ENCODE measurements at places on chromosomes 3 and 15.

DNA sequence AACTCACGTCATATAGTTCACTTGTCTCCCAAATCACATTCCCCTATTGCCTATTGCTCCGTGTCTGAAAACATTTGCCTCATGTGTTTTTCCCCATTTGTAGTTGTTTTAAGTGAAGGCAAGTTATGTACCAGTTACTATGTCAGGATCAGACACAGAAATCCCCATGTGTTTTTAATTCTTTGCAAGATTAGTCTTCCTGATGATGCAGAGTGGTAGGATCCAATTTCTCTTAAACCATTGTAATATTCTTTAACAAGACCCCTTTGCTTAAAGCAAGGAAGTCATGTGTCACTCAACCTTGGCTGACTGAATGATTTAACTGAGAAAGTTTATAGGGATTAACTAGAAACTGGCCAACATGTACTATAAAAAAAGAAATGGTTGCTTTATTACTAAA, 164.4 kb downstream of the OPA1 start:
- no peak for DNase-seq

DNA sequence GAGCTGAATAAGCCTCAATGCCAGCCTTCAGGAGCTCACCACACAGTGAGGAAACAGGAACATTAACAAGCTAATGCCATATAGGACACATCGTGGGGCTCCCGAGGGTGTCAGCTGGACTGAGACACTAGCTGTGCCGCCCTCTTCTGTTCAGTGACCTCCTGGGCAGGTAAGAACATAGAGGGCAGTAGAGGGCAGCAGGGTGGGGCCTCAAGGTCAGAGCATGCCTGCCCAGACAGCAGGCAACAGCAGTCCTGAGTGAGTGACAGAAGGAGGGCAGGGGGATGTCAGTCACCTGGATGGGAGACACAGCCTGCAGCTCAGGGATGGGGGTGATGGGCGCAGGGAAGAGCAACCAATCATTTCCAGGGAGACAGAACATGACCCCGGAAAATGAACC, 15.5 kb downstream of the NTRK3 start:
- no peak for DNase-seq

- no peak for DNase-seq
Observed at GRCh38 chr15:48084759-48085590, 35.8 kb upstream of the SLC24A5 start.

GRCh38 chr3:131221731-131222130, 159.8 kb upstream of the NUDT16 start:
- no peak for DNase-seq

- no peak for DNase-seq
Observed at GRCh38 chr15:93848076-93848475, 383.3 kb upstream of the MCTP2 start.

DNA sequence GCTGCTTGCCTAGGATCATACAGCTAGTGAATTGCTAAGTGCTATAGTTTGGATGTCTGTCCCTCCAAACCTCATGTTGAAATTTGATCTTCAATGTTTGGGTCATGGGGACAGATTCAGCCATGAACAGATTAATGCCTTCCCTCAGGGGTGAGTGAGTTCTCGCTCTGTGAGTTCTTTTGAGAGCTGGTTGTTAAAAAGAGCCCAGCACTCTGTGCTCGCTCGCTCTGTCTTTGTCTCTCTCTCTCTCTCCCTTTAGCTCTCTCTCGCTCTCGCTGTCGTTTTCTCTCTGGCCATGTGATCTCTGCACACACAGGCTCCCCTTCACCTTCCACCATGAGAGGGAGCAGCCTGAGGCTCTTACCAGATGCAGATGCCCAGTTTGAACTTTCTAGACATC, 14.9 kb downstream of the TRH start:
- DNase-seq = no peak

DNA sequence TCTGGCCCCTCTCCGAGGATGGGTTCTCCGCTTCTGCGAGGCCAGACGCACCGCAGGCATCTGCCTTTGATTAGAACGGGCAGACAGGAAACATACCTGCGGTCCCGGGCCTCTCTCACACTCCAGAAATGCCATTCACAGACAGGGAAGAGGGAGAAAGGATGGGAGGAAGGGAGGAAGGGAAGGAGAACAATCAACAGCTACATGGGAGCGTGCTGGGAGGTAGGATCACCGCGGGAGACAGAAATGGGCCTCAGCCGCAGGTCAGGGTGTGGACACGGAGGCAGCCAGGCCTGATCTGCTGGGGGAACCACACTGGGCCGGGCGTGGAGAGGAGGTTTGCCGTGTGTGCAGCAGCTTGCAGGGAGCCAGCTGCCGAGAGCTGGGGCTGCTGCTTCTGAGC, 90.7 kb upstream of the RGMA start:
- DNase-seq = no peak

DNA sequence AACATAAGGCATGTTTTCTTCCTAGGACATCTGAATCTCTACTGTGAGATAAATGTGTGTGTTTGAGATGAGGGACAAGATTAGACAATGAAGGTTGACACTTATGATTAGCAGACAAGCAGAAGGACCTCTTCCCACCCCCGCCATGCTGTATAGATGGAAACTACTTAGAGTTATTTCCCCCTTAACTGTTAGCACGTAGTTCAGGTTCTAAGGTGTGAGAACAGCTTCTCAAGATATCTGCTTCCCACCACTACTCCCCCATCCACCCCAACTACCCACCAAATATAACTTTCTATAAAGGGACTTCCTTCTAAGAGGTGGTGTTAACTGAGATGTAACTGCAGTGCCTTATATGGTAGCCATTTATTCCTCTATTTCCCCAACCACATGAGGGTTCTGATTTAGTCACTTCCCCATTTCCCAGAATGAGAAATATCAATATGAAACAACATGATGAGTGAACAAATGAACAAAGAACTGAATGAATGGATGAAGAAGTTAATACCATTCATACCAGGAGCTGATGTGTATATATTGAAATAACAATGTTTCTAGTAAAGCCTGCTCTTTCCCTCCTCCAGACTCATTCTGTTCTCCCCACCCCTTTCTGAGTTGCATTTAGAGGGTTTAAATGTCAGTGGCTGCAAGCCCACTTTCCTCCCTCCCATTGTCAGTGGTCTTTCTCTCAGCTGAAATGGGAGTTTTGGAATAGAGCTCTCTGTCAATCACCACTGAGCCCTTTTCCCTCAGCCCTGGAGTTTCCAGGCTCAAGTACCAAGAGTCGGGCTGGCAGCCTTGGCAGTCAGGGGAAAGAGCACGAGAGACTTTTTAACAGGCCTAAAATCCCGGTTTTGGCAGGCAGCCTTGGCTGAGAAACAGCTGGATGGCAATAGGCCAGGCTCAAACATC, 7.7 kb upstream of the RFTN1 start:
- DNase-seq = no peak

GRCh38 chr15:38482572-38482971, 28.6 kb downstream of the FAM98B start:
- no peak for DNase-seq

DNA sequence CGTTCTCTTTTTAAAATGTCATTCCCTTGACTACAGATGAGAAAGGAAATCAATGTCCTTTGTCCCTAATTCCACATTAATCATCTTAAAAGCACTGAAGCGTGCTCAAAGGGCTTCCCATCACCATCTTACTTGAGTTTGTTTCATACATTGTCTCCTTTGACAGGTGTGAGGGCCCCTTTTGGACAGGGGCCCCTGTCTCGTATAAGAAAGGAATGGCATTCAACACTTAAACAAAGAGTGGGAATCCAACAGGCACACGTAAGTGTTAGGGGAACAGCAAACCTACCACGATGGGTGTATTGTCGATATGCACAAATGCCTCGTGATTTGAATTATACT, 5.0 kb downstream of the SSUH2 start:
- no peak for DNase-seq

- DNase-seq = no peak
Observed at GRCh38 chr15:82937712-82938058, 14.8 kb downstream of the HOMER2 start.

DNA sequence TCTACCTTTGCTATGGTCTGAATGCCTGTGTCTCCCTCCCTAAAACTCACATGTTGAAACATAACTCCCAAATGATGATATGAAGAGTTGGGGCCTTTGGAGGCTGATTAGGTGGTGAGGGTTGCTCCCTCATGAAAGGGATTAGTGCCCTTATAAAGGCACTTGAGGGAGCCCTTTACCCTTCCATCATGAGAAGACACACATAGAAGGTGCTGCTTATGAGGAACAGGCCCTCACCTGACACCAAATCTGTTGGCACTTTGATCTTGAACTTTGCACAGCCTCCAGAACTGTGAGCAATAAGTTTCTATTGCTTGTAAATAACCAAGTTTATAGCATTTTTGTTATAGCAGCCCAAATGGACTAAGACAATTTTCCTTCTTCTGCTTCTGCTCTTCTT, 76.2 kb upstream of the ADAMTS9 start:
- no peak for DNase-seq

DNA sequence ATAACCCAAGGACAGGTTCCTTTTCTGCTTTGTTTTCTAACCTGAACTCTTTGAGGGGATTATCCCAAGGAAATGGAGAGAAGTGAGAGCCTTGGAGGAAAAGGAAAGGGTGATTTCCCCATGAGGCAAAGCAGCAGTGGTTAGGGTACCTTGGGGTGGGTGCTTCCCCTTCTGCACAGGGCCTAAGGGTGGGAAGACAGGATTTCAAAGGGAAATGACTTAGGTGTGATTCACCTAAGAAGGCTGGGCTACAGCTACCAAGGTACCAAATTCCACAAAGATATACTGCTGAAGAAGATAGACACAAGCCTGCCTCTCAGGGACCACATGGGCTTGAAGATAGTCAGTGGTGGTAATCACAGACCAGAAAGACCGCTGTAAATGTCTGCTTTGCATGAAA, 325.3 kb upstream of the DPH6 start:
- DNase-seq = no peak

- DNase-seq = no peak
Observed at GRCh38 chr15:47384341-47384740, 333.0 kb upstream of the SEMA6D start.

DNA sequence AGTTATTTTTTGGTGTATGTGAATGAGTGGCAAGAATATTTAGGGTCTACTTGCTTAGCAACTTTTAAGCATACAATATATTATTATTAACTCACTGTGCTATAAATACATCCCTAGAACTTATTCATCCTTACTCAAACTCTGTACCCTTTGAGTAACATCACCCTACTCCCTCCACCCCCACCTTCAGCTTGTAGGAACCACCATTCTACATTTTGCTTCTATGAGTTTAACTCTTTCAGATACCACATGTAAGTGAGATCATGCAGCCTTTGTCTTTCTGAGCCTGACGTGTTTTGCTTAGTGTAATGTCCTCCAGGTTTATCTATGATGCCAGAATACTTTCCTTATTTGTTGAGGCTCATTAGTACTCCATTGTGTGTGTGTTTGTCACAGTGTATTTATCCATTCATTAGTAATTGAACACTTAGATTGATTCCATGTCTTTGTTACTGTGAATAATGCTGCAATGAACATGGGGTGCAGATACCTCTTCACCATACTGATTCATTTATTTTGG, 526.9 kb downstream of the PYDC2 start:
- no peak for DNase-seq

- no peak for DNase-seq
Observed at GRCh38 chr3:101423984-101424888, 88.8 kb downstream of the SENP7 start.

DNA sequence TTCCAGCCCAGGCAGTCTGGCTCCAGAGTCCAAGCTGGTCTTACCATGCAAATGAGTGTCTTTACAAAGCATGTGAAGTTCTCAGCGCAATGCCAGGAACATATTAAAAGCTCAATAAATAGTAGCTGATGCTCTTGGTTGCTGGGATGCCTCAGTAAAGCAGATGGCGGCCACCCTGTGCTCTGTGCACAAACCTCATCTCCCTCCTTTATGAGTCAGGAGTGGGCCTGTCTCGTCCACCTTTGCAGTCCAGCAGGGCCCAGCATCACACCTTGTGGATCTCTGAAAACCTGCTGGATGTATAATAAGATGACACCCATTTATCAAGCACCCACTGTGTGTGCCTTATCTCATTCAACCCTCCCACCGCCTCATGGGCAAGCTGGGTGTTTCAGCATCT, 42.7 kb downstream of the FAM174B start:
- DNase-seq = no peak

- DNase-seq = no peak
Observed at GRCh38 chr3:113758389-113759024, 11.7 kb downstream of the ATP6V1A start.

- no peak for DNase-seq
Observed at GRCh38 chr3:32082721-32083120, 23.7 kb upstream of the GPD1L start.

GRCh38 chr15:57751177-57751800, 44.8 kb downstream of the POLR2M start:
- no peak for DNase-seq

GRCh38 chr3:15610082-15610759, 8.7 kb downstream of the BTD start:
- no peak for DNase-seq

- no peak for DNase-seq
Observed at GRCh38 chr3:73255609-73256029, 194.2 kb downstream of the EBLN2 start.

GRCh38 chr3:67947808-67948508, 293.5 kb upstream of the SUCLG2 start:
- DNase-seq = no peak

GRCh38 chr15:47363653-47364052, 353.7 kb upstream of the SEMA6D start:
- DNase-seq = no peak

GRCh38 chr3:66014056-66014455, 24.7 kb downstream of the MAGI1 start:
- no peak for DNase-seq

DNA sequence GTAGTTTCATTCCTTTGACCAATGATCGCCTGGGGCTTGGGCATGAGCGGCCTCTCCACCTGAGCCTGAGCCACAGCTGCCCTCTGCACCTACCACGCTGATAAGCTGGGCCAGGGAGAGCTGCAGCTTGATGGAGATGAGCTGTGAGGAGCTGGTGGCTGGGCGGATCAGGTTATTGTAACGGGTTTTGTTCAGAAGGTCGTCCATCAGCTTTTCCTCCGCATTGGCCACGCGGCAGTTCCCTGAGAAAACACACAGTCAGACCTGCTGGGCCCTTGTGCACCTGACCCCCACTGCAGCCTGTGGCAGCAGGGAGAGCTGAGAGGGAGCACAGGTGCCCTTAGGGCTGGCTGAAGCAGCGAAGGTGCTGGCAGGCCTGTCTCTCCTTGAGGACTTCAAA, 5.7 kb downstream of the CHRNB4 start:
- no peak for DNase-seq

DNA sequence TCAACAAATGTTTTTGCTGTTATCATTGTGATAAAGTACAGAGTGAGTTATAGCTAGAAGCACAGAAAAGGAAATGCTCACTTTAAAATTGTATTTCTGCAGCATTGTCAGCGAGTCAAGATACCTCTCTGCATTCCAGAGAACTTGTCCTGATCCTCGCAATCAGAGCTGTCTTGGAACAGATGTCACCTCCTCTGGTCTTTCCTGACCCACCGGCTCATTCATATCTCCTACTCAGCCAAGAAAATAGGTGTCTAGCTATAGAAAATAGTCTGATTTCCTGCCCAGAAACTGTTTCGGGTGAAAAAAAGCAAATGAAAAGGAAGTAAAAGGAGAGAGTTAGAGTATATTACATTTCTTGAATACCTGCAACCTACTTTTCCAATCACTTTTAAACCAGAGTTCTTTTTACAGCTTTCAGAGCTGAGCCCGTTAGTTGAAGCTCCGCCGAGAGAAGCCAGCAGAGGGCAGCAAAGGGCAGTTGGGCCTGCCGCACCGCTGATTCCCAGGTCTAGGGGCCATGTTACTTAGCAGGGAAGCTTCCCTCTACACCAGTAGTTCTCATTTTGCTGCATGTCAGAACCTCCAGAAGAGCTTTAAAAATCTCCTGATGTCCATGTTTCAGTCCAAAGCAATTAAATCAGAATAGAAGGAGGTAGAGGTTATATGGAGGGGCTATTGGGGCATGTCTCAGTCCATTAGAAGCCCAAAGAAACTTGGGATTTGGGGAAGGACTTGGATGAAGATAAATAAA, 185.7 kb upstream of the THRB start:
- peak; percentile 1 for DNase-seq
